Breast epithelium (tissue), 4 donors: ENCODE measurements at places on chromosomes 11 and 22.
A peak's percentile ranks its signal among the peaks of the same experiment; 100 is the strongest.

DNA sequence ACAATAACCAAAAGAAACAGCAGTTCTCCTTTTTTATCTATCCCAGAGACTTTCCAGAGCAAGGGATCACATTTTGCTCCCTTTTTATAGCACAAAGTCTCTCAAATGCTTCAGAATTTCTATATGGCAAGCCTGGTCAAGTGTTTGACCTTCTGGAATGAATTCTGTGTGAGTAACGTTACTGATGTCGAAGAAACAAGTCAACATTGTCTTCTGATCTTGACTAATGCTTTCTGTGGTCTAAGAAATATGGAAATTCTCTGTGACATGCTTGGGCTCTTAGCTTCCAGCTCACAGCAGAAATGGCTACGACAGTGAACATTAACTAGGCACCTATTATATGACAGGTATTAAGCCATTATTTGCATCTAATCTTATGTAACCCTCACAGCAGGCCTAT, 411.7 kb downstream of the CADM1 start:
- no peaks in the 10 kb centered on the region for H3K4me1 ChIP-seq
- no peak for DNase-seq
- no peak overlapping the region for H3K4me3 ChIP-seq
- H3K27ac ChIP-seq, result no peak overlapping the region

GRCh38 chr11:68312117-68312779, at the start of gene LRP5:
LRP5 (plus strand) TSS chr11:68312591; CDS start chr11:68312715, 124 bp downstream.
- H3K27me3 ChIP-seq, result no peaks in the 10 kb centered on the region
- H3K36me3 ChIP-seq, result no peaks in the 10 kb centered on the region
- peaks cover 11% of the 10 kb centered on the region for H3K4me1 ChIP-seq
- peak within 1 kb of the TSS; percentile 83 for H3K27ac ChIP-seq

- no peak overlapping the region for H3K4me3 ChIP-seq
- no peaks in the 10 kb centered on the region for H3K36me3 ChIP-seq
- no peaks in the 10 kb centered on the region for H3K4me1 ChIP-seq
- H3K27me3 ChIP-seq, result peaks cover 3% of the 10 kb centered on the region
- no peak overlapping the region for H3K27ac ChIP-seq
Measured at GRCh38 chr11:31790649-31791048, 20.5 kb downstream of the PAX6 start.

- H3K27ac ChIP-seq, result peak overlapping the region; percentile 83
- no peak overlapping the region for H3K4me3 ChIP-seq
- no peaks in the 10 kb centered on the region for H3K27me3 ChIP-seq
- H3K4me1 ChIP-seq, result peaks cover 17% of the 10 kb centered on the region
Measured at GRCh38 chr11:70068345-70068744, 9.8 kb upstream of the ANO1 start.

DNA sequence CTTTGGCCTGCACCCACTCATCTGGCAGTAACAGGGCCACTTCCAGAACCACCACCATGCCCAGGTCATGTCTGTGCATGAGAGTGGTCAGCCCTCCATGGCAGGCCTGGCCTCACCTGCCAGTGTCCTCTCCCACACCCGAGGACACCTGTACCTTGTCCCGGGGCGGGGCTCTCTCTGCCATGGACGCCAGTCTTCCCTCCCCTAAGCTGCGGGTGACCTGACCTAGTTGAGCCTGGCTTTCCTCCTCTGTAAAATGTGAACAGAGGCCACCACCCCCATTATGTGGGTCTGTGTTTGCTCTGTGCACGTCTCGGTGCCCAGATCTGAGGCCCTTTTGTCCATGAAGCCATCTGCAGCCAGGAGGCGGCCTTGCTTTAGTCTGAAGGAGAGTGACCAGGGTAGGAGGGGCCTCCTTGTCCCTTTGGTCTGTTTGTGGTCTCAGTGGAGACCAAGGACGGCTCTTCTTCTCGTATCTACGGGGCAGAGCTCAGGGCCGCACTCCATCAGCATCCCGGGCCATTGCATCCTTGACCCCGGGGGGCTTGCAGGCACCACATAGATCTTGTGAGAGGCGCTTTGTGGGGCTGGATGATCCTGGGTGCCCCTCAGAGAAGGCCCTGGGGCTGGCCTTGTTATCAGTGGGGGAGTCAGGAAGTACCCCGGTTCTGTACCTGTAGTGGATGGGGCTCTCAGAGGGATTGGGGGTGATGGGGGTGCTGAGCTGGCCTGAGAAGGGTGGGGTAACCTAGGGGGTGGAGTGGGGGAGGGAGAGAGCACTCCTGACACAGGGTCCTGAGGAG, 121.6 kb downstream of the KCNQ1 start:
- H3K27me3 ChIP-seq, result no peaks in the 10 kb centered on the region
- no peaks in the 10 kb centered on the region for H3K36me3 ChIP-seq
- H3K27ac ChIP-seq, result no peak overlapping the region

GRCh38 chr22:23503142-23503541, 76.9 kb downstream of the IGLL1 start:
- no peaks in the 10 kb centered on the region for H3K4me1 ChIP-seq
- no peaks in the 10 kb centered on the region for H3K27me3 ChIP-seq
- no peak overlapping the region for H3K4me3 ChIP-seq

DNA sequence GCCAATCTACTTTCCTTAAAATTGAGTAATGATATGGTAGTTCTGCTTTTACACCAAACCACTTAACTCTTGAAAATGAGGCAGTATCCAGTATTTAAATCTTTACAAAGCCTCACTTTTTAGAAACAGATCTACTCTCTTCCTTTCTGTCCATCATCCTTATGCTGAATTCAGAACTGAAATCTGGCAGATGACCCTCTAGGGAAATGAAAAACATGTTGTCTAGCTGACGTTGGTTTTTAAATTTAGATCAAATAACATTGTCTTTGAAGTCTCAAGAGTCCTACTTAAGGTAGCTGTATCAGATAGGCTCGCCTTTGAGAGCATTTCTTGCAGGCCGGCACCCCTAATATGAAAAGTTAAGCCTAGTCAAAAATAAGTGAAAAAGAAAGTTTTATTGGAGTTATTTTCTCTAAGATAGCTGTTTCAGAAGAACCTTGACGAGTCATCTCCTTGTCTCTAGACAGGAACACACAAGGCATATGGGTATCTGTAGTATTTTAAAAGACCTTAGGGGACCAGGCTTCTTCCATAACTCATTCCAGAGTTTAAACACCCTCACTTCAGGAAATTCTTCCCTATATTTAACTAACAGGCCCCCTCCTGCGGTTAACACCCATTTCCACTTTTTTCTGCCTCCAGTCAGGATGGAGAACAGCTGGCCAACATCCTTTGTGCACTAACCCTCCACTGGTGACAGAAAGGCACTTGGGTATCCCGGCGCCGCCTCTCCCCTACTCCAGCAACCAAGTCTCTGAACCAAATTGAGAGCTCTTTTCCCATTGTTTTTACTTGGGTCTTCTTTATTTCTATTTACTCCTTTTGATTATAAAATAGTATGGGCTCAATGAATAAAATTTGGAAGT, 81.2 kb downstream of the WNT11 start:
- H3K27me3 ChIP-seq, result no peaks in the 10 kb centered on the region
- no peaks in the 10 kb centered on the region for H3K36me3 ChIP-seq
- DNase-seq, result no peak

DNA sequence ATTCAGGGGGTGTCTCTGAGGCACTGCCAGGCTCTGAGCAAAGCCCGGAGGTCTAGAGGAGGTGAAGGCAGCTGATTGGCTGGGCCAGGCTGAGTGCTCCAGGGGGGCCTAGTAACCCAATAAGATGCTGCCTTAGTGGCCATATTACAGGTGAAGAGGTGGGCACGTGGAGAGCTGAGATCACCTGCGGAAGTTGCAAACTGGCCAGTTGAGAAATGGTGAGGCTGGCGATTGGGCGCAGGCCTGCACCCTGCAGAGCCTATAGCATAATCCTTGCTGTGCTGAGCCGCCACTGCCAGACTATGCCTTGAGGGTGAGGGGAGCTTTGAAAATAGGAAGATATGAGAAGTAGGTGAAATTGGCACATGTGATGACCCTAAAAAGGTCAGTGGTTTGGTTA, 21.7 kb downstream of the DERL3 start:
- H3K4me3 ChIP-seq, result no peak overlapping the region
- peaks cover 7% of the 10 kb centered on the region for H3K36me3 ChIP-seq
- DNase-seq, result no peak
- H3K27ac ChIP-seq, result no peak overlapping the region
- no peaks in the 10 kb centered on the region for H3K27me3 ChIP-seq
- no peaks in the 10 kb centered on the region for H3K4me1 ChIP-seq

DNA sequence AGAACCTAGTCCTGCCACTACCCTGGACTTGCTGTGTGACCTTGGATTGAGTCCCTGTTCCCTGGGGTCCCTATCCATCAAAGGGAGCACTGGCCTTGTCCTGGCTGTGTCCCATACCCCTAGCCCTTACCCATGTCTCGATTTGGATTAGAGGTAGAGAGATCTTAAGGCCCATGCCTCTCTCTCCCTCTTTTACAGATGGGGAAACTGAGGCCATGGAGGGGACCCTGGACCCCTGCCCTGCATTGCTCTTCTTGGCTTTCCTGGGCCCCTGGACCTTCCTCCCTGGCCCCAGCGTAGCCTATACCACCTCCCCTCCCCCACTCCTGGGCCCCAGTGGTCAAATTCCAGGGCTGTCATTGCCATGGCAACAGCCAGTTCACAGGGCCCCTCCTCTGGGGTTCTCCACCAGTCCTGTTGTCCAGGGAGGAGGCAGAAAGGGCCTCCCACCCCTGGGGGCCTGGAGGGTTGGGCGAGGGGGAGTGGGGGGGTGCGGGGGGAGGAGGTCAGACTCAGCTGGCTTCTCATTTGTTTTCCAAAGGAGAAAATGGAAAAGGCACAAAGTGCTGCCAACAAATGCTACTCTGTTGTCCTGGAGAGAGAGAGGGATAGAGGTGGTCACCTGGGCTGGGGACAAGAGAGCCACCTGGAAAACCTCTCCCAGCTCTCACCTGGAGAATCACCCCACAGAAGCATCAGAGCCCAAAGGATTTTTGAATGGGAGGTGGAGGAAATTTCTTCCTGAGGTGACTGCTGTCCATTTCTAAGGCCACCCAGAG, 23.3 kb downstream of the ARHGEF17 start:
- no peaks in the 10 kb centered on the region for H3K27me3 ChIP-seq
- peaks cover 13% of the 10 kb centered on the region for H3K4me1 ChIP-seq
- H3K36me3 ChIP-seq, result no peaks in the 10 kb centered on the region
- H3K4me3 ChIP-seq, result no peak overlapping the region
- H3K27ac ChIP-seq, result peak overlapping the region; percentile 84

DNA sequence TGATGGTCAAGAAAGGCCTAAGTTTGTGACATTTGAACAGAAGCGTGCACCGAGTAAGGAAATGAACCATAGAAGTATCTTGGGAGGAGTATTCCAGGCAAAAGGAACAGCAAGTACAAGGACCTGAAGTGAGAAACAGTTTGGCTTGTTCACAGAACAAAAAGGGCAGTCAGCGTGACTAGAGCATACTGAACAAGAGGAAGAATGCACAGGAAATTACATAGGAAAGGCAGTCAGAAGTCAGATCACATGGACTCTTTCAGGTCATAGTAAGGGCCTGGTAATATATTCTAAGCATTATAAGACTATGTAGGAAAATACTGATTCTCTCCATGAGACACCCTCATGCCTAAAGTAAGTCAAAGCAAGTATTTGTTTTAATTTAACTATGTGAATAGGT, 52.3 kb upstream of the GAB2 start:
- H3K27me3 ChIP-seq, result no peaks in the 10 kb centered on the region
- no peak for DNase-seq
- no peaks in the 10 kb centered on the region for H3K4me1 ChIP-seq
- no peak overlapping the region for H3K4me3 ChIP-seq
- H3K36me3 ChIP-seq, result no peaks in the 10 kb centered on the region
- H3K27ac ChIP-seq, result no peak overlapping the region

DNA sequence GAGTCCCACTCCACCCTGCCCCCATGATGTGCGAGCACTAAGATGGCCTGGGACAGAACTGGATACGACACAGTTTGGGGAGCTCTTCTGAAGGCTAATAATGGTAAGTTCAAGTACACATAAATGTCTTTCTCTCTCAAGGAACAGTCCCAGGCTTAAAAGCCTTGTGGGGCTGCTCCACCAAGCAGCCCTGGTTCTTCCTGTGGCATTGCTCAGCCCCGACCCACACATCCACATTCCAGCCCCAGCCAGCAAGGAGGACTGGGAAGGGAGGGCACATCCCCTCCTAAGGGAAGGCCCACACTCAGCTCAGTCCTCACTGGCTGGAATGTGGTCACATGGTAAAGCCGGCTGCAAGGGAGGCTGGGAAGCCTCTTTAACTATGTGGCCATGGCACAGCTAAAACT, 13.3 kb upstream of the MB start:
- peaks cover 4% of the 10 kb centered on the region for H3K4me1 ChIP-seq
- H3K36me3 ChIP-seq, result no peaks in the 10 kb centered on the region
- peak overlapping the region; percentile 77 for H3K27ac ChIP-seq
- no peaks in the 10 kb centered on the region for H3K27me3 ChIP-seq
- DNase-seq, result no peak

GRCh38 chr11:134027671-134028070, 41.2 kb upstream of the JAM3 start:
- no peaks in the 10 kb centered on the region for H3K4me1 ChIP-seq
- no peaks in the 10 kb centered on the region for H3K36me3 ChIP-seq
- DNase-seq, result no peak
- H3K4me3 ChIP-seq, result no peak overlapping the region
- H3K27me3 ChIP-seq, result peaks cover 23% of the 10 kb centered on the region
- no peak overlapping the region for H3K27ac ChIP-seq

- no peaks in the 10 kb centered on the region for H3K27me3 ChIP-seq
- no peak overlapping the region for H3K27ac ChIP-seq
Measured at GRCh38 chr11:26983645-26984044, 10.3 kb upstream of the FIBIN start.

DNA sequence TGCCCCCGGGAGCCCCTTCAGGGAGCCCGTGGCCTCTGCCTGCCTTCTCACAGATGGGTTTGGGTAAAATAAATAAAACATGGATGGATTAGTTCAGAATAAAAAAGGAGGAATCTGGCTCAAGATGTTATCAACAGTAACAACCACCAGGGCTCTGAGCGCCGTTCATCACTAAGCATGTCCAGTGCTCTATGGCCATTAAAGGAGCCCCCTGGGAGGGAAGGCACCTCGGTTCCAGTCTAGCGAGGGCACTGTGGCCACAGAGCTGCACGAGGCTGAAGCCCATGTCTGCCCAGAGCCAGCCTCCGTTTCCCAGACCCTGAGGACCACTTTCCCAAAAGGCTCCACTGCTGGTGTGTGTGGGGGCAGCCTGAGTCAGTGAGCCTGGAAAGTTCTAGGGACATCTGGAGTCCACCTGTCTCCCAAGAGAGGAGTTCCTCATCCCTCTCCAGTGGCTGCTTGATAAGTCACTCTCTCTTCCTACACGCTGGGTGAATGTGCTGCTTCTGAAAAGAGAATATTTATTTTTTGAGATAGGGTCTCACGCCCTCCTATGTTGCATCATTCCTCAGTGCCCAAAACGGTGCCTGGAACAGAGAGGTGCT, 614.6 kb downstream of the TBC1D22A start:
- no peaks in the 10 kb centered on the region for H3K4me1 ChIP-seq
- H3K27me3 ChIP-seq, result peaks cover 52% of the 10 kb centered on the region
- H3K36me3 ChIP-seq, result no peaks in the 10 kb centered on the region
- no peak overlapping the region for H3K4me3 ChIP-seq
